Brain pericyte (primary cell): ENCODE measurements at places on chromosomes 6 and 20.

DNA sequence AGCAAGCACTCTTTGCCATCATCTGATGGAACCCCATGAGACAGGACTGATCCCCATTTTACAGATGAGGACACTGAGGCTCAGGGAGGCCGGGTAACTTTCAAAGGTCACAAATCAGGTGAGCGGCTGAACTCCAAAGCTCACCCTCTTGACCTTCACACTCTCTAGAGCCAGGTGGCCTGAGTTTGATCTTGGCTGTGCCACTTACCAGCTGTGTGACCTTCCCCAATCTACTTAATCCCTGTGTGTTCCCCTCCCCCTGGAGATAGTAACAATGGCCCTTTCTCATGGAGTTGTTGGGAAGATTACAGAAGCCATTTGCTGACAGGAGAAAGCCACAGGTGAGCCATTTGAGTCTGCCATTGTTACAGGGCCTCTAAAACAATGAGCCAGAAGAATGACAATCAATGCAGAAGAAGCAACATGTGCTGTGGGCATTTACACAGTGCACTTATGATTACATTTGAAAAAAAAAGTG, 34.5 kb downstream of the BMP7 start:
- DNase-seq = no peak

DNA sequence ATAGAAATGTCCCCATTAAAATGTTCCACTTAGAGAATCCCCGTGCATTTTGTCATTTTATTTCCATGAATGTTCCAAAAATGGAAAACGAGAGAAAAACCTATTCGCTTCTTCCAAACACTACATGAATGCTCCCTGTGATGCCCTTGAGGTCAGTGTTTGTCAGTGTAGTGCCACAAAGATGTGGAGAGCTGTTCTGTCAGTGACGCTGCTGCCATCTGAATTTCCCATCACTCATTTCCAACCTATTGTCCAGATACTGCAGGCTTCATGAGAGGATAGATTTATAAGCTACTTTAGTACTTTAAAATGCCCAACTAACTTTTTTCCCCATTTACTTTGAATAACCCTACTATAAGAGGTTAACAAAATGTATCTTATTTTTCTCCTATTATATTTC, 335.8 kb downstream of the CDKAL1 start:
- no peak for DNase-seq

DNA sequence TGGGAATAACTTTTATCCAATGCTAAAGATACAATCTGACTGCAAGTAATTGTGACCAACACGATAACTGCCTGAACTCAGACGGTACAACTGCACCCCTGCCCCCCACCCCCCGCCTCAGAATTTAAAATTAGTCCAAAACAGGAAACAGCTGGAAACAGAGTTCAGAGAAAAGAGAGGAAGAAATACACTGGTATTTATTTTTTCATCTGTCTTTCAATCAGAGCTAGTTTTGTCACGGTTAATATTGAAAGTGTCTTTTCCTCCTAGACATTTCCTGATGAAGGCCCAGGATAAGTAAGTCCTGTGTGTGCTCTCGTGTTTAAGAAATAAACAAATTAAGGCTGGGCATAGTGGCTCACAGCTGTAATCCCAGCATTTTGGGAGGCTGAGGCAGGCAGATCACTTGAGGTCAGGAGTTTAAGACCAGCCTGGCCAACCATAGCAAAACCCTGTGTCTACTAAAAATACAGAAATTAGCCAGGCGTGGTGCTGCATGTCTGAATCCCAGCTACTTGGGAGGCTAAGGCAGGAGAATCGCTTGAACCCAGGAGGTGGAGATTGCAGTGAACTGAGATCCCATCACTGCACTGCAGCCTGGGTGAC, 21.5 kb downstream of the ACSS1 start:
- no peak for DNase-seq

- no peak for DNase-seq
Observed at GRCh38 chr6:144090384-144090783, 5.0 kb downstream of the SF3B5 start.

DNA sequence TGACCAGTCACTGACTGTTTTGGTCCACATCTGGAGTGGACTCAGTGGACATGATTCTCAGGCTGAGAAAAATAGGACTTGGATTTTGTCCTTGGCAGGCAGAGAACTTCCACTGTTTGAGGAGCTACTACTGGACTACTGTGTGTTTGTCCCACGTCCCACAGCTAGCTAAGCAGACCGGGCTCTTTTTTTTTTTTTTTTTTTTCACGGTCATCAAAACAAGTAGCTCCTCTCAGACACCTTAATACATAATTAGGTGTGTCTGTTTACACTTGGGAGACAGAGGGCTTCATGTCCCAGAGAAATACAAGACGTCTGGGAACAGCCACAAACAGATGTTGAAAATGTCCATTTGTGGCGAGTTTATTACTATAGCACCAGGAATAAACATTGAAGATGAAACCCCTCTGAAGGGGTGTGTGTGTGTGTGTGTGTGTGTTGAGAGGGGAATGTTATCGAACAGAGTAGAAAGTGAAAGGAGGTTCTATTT, 155.0 kb upstream of the SUPT3H start:
- no peak for DNase-seq

DNA sequence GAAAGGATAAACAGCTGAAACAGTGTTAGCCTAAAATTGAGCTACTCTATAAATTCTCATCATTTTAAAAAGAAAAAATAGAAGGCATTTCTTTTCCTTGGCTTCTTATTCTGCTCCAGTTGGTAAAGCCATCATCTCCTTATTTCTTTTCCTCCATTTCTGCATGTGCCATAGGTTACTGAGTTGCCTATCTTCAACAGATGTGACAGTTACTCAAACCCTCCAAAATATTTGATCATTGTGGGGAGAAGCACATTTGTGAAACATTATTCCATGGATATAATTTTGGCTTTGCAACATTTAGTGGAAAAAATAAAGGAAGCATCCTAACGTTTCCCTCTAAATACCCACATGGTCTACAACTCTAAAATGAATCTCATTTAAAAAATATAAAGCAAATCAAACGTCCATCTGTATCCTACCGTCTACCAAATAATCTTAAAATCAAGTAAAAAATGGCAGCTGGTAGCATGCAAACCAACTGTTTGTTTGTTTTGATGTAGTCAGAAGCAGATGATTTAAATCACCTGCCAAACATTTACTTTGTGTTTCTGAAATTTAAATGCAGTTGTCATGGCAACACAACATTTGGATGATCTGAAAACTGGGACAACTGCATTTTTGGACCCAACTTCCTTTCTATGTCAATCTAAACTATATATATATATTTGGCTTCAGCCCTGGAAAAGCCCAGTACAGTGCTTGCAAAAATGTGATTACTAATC, 16.8 kb upstream of the SNX9 start:
- no peak for DNase-seq

DNA sequence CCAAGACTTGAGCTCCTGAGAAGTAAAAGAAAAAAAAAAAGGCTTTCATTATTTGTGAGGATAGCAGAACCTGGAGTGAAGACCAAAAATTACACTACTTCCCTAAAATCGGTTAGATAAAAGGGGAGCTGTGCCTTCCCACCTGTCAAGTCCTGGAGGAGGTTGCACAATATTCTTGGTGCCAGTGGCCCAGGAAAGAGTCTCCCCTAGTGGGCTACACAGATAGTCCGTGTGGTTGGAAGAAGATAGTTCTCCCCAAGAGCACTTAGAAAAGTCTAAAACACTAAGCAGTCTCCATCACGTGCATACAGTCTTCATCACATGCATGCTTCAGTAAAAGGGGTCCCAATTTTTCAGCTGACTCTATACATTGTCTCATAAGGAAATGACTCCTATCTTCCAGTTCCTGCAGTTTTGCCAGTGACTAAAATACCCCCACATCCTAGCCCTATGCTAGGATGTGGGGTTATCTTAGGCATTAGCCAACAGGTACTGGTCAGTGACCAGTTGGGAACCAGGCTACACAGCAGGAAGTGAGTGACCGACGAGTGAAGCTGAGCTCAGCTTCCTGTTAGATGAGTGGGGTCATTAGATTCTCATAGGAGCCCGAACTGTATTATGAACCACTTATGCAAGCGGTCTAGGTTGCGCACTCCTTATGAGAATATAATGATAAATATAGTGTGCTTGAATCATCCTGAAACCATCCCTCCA, 199.5 kb upstream of the FAM83B start:
- DNase-seq = no peak

GRCh38 chr6:39922821-39923220, 11.4 kb downstream of the MOCS1 start:
- DNase-seq = no peak

GRCh38 chr20:44033873-44034272, 119.2 kb downstream of the TOX2 start:
- no peak for DNase-seq

DNA sequence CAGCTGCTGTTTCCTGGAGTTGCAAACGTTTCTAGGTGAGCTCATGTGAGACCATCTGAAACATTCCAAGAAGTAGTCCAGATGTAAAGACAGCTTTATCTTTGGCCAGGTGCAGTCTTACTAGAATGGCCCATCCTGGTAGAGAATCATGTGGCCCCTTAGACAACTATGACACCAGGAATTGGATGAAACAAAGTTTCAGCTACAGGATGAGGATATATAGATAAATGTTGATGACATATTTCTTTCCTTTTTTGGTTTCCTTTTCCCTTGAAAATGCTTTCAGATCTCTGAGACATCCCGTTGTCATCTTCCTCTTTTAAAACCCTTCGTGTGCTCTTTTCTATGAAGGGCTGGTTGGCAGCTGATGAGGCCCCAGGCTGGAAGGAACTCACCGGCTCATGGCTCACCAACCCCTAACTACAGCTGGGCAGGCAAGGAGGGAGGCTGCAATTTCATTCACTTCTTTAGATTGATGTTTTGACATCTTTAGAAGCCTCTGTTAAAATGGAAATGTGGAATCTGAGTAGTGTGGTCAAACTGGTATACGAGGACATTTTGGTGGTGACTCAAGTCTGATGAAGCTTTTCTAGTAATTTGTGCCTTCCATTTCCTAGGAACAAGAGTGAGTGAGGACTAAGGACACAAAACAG, 167.9 kb upstream of the TNFAIP3 start:
- DNase-seq = no peak

DNA sequence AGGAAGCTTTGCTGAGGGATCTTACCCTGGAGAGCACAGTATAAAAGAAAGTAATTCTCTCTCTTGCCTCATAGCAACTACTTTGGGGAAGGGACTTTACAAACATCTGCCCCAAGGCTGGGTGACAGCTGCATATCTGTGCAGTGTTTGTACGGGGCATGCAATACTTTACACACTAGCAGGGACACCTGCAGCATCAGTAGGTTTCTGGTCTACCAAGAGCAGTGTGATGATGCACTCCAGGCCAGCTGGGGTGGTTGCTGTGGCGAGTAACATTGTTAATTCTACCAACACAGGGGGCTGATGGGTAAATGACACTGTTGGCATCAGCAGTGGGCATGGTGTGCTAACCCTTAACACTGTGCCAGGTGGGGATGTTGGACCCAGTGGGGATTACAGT, 48.0 kb downstream of the ADTRP start:
- DNase-seq = no peak

DNA sequence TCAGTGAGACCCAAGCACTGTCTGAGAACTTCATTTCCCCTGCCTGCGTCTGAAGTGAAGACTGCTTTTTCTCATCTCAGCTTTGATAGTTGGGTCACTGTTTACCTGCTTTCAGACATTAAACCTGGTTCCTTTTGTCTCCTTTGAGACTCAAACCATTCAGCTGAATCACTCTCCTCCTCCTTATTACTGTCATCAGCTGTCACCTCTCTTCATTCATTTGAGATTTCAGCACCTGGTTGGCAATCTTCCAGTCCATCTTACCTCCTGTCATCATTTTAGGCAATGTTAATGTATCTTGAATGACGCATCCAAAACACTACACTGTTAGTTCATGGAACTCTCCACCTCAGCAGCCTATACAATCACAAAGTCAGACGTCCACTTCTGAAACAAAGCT, 34.3 kb upstream of the SOX4 start:
- DNase-seq = no peak

DNA sequence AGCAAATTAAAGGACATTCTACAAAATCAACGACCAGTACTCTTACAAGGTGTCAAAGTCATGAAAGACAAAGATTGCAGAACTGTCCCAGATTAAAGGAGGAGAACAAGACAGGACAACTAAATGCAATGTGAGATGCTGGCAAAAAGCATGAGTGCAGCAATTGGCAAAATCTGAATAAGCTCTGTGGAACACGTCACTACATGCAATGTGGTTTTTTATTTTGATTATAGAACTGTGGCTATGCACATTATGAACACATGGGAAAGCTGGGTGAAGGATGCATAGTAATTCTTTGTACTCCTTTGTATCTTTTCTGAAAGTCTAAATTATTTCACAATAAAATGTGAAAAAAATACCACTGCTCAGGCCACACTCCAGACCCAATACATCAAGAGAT, 509.4 kb downstream of the KIF16B start:
- DNase-seq = no peak

- no peak for DNase-seq
Observed at GRCh38 chr20:63115651-63116411, 100.1 kb downstream of the YTHDF1 start.

- no peak for DNase-seq
Observed at GRCh38 chr6:147689398-147689797, 180.9 kb downstream of the SAMD5 start.

GRCh38 chr6:154438882-154439415, 71.5 kb downstream of the CNKSR3 start:
- no peak for DNase-seq

GRCh38 chr20:37630166-37630565, 63.7 kb upstream of the CTNNBL1 start:
- DNase-seq = no peak

DNA sequence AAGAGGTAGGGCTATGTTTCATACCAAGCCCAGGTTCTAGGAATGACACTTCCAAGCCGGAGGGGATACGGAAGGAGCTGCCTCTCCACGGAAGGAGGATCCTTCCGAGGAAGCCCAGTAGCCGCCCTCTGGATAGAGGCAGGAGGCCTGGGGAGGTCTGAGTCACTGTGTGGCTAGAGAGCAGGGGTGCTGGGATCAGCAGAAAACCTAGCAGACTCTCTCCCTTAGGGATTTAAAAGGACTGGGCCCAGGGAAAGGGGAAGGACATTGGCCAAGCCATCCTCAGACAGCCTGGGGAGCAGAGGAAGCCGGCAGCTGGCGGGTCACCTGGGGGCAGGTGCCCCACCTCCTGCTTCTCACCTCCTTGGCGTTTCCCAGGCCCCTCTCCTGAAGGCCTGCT, 36.6 kb upstream of the NFATC2 start:
- DNase-seq = no peak

- no peak for DNase-seq
Observed at GRCh38 chr20:51570739-51571459, 28.4 kb upstream of the NFATC2 start.

GRCh38 chr6:152462716-152463115, 174.4 kb downstream of the SYNE1 start:
- DNase-seq = no peak

DNA sequence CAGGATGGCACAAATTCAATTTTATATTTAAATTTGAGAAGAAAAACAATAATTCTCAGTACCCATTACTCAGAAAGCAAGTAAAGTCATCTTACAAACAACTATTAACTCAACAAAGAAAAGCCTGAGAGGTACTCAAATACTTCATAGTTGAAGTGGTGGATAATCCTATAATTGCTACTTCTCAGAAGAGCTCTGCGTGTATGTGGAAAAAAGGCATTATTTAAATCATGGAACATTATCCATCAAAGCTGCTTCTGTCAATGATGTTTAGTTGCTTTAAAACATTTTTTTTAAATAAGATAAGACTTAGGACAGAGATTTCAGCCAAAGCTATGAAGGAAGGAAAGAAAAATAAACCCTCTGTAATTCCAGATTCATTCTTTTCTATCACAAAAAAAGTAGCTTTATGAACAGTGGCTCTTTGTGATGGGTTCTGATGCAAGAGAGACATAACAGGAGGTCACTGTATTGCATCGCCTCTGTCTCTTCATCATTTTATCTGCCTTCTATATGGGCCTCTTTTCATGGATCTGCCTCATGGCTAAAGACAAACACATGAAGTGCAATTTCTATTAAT, 367.9 kb upstream of the SLC35B3 start:
- no peak for DNase-seq
